ENCODE measurements at places on chromosomes 4 and X.

DNA sequence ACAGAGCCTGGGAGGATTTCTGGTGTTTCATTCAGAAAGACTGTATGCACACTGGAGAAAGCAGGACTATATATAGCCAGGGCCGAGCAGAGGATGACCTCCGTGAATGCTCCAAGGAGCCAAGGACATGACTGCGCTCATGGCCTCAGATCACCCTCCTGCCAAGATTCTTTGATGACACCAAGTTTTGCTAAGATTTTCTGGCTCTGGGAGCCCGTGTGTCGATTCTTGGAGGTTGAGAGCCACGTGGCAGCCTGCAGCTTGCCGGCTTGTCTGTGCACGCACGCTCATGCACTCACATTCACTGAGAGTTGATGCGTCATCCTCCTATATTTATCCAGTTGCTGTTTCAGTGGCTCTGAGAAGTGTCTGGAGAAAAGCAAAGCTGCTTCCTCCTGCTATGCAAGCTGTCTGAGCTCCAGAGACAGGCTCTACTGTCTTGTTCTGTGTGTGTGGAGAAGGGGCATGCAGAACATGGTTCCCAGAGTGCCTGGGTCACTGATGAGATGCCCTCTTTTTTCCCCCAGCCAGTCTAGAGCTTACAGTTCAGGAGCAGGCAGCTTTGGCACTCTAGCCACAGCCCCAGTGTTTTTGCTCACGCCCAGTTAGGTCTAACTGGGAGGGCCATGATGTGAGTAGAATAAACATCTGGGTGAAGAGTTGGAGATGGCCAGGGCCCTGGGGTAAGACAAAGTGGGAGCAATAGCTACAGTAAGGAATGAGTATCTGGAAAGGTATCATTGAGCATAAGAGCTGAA lies 64.9 kb upstream of the SCOC start:
- no peak for DNase-seq

DNA sequence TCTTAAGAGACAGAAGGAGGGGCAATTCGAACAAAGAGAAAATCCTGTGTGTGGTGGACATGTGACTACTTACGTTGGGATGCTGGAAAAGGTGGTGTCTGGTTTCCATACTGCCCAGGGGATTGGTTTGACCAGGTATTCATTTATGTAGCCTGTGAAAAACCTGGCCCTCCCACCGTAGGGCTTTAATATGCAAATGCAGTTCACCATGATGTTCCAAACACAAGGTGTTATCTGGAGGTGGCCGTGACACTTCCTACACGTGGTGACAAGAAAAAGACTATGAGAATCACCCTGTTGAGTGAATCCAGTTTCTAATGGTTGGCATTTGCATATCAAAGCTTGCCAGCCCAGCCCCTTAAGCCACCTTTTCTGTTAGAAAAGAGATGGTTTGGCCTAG lies 27.9 kb downstream of the UGT2B4 start:
- DNase-seq, result no peak

GRCh38 chrX:35664833-35665232 lies 133.3 kb upstream of the MAGEB16 start:
- no peak for DNase-seq

DNA sequence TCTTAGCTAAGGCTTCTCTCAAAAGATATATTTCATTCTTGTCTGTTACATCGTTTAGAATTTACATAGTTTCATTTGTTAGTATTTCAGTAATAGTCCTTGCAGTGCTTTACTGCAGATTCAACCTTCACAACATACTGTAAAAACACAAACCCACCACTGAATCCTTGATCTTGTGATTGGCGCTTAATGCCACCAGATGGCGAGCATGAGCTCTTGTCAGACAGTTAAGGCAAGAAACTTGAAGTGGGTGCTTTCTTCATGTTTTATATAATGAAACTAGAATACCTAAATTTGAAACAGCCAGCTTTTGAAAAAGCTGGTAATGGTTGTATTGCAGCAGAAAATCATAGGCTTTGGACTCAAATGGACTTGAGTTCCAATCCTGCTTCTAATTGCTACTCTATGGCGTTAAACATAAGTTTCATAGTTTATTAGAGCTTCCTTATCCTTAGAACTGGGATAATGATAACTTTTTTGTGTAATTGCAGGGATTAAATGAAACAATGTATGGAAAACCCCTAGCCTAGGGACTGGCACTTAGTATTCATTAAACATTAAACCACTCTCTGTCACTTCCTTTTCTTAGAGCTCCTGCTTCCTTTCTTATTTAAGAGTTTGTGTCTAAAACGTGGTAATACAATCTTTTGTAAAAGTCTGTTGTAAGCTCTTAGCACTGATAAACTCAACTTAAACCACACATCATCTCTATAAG lies 95.1 kb downstream of the USP9X start:
- no peak for DNase-seq

DNA sequence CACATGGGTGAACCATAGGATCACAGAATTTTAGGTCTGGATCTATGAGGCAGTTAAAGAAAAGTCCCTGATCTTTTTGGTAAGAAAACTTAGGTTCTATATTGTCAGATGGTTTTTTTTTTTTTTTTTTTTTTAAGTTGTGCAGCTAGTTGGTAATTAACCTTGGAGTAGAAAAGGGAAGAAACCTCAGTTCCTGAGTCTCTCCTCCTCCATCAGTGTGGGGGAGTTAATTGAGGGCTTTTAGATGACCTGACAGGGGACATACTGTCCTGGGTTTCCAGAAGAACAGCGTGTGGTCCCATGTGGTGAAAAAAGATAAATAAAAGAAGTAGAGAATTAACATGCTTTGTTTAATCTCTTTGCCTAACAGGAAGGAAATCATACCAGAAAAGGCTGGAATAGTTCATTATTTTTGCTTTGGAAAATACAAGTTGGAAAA lies 123.7 kb downstream of the ARHGAP10 start:
- no peak for DNase-seq

GRCh38 chrX:48677516-48677915 lies 6.1 kb upstream of the WAS start:
- DNase-seq, result no peak

DNA sequence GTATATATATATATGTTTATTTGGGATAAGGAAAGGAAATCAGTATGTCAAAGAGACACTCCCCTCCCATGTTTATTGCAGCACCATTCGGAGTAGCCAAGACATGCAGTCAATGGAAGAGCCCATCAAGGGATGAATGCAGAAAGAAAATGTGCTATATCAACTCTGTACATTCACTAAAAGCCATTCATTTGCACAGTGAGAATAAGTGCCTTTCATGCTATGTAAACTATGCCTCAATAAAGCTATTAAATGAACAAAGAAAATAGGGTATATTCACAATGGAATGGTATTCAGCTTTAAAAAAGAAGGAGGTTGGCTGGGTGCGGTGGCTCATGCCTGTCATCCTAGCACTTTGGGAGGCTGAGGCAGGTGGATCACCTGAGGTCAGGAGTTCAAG lies 20.3 kb downstream of the CD99 start:
- no peak for DNase-seq

DNA sequence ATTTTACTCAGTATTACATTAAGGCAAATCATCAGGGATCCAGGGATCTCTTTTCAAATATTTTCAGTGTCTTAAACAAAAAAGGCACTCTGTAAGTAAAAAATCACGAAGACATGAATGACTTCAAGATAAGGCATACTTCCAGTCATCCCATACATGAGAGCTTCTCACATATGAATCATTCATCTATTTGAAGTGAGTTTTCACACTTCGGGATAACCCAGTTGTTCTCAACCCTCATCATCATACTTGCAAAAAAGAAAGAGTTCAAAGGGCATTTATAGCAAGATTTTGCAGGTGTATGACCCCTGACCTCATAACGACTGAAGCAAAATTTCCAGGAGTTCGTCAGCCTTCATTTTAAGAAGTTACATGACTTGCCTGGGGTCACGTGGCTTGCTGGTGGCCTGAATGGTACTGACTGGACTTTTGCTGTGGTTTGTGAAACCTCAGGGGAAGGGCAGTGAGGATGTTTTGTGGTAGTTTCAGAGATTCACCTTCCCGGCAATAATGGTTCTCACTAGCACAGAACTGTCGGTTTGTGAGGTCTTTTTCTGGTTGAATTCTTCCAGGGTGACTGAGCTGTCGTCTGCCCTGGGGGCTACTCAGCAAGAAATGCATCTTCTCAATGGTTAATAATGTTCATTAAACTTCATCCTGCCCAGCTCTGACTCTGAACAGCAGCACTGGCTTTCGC lies 115.8 kb upstream of the SHISA3 start:
- DNase-seq, result no peak

GRCh38 chr4:1523907-1524636 lies 117.8 kb upstream of the NKX1-1 start:
- no peak for DNase-seq

- no peak for DNase-seq
Observed at GRCh38 chrX:97026406-97026805, 142.7 kb downstream of the RPA4 start.

GRCh38 chr4:118743867-118744266 lies 58.7 kb downstream of the METTL14 start:
- DNase-seq, result no peak

DNA sequence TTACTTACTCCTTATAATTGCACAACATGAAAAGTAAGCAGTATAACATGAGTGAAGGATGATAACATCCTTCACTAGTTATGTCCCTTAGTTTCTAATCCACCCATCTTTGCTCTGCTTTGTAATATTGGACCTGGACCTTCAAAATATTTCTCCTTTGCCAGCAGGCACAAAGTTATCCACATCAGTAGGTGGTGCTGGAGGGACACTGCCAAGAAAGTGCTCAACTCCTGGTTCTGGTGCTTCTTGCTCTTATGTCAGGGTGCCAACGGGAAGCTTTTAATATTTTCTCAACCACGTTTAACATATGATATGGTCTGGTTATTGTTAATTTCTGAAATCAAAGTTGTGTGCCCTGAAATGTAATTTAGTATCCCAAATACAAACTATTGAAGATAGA lies 49.1 kb downstream of the TMEM165 start:
- DNase-seq, result no peak

- no peak for DNase-seq
Observed at GRCh38 chrX:40102393-40103381, 4.9 kb upstream of the BCOR start.

GRCh38 chr4:84968925-84969324 lies 2.4 kb upstream of the WDFY3 start:
- DNase-seq, result no peak

DNA sequence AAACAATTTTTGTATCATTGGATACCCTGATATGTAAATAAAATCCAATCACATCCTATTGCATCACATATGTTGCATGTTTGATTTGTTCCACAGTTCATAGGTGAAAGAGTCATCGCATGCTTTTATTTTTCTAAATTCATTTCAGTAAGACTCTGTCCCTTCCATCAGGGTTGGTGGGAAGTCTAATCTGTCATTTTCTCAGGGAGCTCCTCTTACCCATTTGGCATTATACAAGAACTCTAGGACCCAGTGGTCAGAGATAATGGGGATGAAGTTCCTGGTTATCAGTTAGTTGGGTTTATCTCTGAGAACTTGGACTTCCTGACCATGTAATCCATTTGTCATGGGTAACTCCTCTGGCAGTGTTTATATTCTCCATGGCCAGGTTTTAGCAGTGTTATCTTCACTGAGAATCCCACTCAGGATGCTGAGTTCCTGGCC lies 227.1 kb upstream of the JADE1 start:
- no peak for DNase-seq
